ENCODE measurements at places on chromosomes 3 and 15. TPM values are rescaled to one million over a fixed set of nuclear protein-coding genes. Genes with fewer than 3 reads are reported as not detected.

DNA sequence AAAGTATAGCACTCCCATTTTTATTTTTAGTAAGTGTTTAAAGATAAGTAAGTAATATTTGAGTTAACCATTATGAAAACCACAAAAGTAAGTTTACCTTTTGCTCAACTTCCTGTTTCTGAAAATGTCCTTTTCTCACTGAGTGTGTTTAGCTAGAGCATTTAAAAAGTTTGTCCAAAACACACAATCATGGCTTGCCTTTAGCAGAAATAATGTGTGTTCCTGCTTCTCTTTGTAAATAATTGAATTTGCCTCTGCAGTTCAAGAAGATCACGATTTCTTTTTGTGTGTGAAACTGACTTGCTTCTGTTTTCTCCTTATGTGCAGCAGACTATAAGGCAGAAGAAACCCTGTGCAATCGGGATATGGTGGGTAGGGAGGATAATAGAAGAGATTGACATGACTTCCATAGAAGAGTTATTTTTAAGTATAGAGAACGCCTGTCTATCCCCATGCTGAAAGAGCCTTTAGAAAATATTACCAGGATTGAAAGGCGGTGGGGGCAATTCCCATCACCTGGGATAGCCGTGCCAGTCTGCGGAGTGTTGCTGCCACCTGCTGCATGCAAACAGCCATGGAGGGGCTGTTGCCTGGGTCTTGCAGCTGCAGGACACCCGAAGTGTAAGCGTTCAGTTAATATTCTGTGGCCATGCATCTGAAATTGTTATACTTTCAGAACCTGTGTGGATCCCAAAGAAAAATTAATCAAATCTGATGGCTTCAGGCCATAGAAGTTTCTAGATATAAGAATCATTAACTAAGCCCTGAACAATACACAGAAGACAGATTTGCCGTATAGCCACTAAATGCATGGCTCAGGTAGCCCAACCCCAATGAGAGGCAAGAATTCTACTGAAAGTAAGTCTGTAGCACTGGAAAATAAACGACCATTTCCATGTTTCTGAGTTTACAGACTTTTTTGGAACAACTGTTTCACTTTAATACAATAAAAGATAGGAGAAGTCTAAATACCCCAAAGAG is 2.4 kb upstream of the CD96 start:
- DNase-seq: peak; percentile 71
- no peaks in the 10 kb centered on the region for H3K27me3 ChIP-seq
- H3K4me3 ChIP-seq: no peak overlapping the region
- no peak overlapping the region for H3K27ac ChIP-seq
- no peaks in the 10 kb centered on the region for H3K4me1 ChIP-seq
- H3K36me3 ChIP-seq: no peaks in the 10 kb centered on the region

DNA sequence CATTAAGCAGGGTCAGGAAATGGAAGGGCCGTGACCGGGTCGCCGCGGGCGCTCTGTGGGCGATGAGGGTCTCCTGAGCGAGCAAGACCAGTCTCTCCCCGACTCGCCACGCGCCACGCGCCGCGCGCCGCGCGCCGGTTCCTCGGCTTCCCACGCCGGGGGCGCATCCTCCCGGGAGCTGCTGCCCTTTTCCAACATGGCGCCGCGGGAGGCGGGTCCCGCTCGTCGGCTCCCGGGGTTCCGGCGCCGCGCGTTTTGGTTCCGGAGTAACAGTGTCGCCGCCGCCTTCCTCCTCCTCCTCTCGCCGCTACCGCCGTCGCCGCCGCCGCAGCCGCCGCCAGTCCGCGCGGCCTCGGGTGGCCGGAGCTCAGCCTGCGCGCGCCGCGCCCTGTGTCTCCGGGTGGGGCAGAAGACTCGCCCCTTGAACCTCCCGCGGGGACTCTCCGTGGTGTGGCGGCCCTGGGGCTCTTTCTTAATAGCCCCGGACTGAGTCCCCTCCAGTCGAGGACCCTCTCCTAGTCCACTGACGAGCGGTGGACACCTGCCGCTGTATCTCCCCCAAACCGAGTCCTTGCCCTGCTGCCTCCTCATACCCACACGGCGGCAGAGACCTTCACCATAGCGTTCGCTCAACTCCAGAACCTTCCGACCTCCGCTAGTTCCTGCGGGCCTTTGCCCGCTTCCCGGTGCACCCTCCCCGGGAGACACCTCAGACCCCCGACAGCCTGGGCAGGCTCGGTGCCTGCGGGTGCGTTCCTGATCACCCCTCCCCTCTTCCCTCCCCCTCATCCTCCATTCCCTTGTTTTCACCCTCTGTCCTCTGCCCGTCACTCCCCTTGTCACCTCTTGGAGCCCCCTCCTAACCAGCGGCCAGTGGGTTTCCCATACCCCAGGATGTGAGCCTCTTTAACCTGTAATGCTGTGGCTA is at the start of gene MAP2K5:
Gene MAP2K5 (plus strand): TSS at position 284 of the 928 bp plus-strand sequence. CDS start 633 bp downstream, at position 917.
- peaks cover 15% of the 10 kb centered on the region for H3K4me1 ChIP-seq
- peak within 1 kb of the TSS; percentile 88 for H3K27ac ChIP-seq
- peak within 1 kb of the TSS; percentile 73 for H3K4me3 ChIP-seq
- H3K27me3 ChIP-seq: no peaks in the 10 kb centered on the region
- H3K36me3 ChIP-seq: peaks cover 13% of the 10 kb centered on the region

DNA sequence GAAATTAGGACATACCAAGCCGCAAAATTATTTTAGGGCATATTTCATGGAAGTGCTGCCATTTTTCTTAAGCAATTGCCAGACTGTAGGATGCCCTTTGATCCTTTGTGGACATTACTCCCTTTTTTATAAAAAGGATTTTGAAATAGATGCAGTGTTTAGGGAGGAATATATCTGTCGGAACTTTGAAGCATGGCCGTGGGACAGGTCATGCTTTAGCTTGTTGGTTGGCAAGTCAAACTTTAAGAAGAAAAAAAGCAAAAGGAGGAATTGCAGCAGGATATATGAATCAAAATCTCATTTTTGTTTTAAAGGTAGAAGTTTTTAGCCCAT is 122.1 kb downstream of the MCTP2 start:
- no peak overlapping the region for H3K27ac ChIP-seq
- no peak for DNase-seq
- no peaks in the 10 kb centered on the region for H3K27me3 ChIP-seq
- peaks cover 22% of the 10 kb centered on the region for H3K36me3 ChIP-seq

Gene LSAMP
- 20.7 TPM for total RNA-seq

DNA sequence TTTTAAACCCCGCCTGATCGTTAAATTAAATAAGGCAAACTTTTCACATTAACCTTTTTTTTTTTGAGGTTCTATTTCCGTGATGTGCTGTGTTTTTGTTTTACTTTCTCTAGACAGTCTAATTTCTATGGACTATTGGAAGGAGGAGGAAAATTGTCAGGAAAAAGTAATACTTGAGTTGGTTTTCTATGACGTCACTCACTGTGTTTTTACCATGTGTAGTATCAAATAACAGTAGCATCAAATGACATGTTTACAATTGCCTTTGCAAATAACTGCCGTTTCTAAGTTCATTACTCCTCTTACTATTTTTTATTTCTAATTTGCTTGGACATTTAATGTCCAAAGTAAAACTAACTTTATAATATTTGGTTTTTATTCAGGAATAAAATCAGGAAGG is 32.3 kb downstream of the MYO1E start:
- H3K36me3 ChIP-seq: no peaks in the 10 kb centered on the region
- H3K4me1 ChIP-seq: peaks cover 8% of the 10 kb centered on the region
- H3K27me3 ChIP-seq: no peaks in the 10 kb centered on the region
- DNase-seq: no peak
- H3K4me3 ChIP-seq: no peak overlapping the region

Gene POLQ
- total RNA-seq: 6.4 TPM

Gene LOXL1
- total RNA-seq: 6.2 TPM

DNA sequence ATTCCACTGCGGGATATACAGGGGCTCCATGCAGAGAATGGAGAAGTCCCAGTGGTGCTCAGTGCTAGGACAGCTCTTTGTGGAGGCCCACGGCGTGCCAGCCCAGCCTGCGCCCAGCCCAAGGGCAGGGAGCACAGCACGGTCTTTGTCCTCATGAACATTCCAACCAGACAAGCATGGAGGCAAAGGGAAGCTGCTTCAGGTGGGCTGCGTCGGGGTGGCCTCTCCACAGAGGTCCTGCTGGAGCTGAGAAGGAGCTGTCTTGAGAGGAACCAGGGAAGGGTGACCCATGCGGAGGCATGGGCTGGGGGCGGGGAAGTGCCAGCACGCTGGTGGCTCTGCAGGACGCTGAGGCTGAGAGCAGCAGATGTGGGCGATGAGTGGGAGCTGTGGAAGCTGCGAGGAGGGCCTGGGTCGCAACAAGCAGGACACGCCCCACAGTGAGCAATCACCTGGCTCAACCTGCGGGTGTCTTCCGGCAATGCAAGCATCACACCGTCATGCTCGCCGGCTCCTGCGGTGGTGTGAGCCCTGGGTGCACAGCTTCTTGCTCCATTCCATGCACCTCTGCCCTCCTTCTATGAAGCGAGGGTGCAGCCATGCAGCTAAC is 14.0 kb upstream of the KLF15 start:
- no peak overlapping the region for H3K27ac ChIP-seq
- H3K4me1 ChIP-seq: no peaks in the 10 kb centered on the region
- H3K27me3 ChIP-seq: no peaks in the 10 kb centered on the region
- no peak for DNase-seq
- no peak overlapping the region for H3K4me3 ChIP-seq

DNA sequence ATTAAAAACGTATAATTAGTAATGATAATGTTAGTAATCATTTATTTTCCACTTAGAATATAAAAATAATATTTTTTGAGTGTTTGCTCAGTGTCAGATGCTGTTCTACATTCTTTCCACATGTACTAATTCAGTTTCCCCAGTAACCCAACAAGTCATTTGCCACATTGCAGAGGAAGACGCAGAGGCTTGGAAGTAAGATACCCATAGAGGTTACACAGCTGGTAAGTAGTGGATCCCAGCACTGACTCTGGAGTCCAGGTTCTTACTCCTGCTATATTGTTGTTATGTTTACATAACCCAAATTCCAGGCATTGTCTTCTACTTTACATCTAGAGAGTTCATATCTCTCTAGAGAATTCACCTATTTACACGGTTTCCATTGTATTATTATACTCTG is 48.2 kb upstream of the MYO5C start:
- H3K27me3 ChIP-seq: no peaks in the 10 kb centered on the region
- H3K36me3 ChIP-seq: peaks cover 39% of the 10 kb centered on the region
- no peak overlapping the region for H3K4me3 ChIP-seq
- DNase-seq: no peak
- no peak overlapping the region for H3K27ac ChIP-seq

Gene IL16
- total RNA-seq: 21.0 TPM

DNA sequence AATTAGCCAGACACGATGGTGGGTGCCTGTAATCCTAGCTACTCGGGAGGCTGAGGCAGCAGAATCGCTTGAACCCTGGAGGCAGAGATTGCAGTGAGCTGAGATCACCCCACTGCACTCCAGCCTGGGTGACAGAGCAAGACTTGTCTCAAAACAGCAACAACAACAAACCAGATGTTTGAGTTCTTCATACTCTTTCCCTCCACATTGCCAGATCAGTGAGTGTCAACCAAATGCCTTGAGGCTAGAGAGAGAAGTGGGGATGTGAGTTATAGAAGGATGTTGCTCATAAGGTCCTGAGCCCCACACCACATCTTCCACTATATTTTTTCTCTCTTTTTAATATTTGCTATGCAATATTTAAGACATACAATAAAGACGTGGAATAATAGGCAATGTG is 19.8 kb downstream of the MAPKBP1 start:
- H3K4me3 ChIP-seq: no peak overlapping the region
- peaks cover 52% of the 10 kb centered on the region for H3K4me1 ChIP-seq
- no peaks in the 10 kb centered on the region for H3K27me3 ChIP-seq
- H3K27ac ChIP-seq: no peak overlapping the region
- no peak for DNase-seq

Gene NXPE3
- 10.1 TPM for total RNA-seq

DNA sequence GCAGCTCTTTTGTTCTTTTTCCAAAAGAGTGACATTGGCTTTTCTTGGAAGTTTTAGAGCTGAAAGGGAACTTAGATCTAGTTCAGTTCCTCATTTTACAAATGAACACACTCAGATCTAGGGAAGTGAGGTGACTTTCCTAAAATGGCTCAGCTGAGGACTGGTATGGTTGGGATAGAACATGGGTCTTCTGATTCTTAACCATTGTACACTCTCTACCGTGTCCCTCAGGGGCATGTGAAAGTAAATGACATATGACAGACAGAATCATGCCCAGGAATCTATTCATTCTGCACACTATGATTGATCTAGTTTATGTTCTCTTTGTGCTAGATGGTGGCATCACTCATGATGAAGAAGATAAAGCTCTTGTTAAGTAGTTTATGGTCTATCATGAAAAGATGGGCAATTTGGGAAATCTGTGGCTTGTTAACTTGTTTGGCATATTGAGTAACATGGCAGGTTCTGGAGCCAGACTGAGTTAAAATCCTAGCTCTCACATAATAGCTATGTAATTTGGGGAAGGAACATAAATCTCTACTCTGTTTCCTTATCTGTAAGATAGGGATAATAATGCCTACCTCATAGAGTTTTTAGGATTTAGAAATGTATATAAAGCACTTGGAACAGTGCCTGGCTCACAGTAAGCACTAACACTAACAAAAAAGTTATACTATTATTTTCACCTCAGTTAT is 30.9 kb downstream of the UBE2E1 start:
- DNase-seq: no peak
- H3K27ac ChIP-seq: no peak overlapping the region
- no peaks in the 10 kb centered on the region for H3K36me3 ChIP-seq
- H3K27me3 ChIP-seq: no peaks in the 10 kb centered on the region

Gene CILP
- 17.6 TPM for total RNA-seq

- H3K4me3 ChIP-seq: no peak overlapping the region
- H3K27me3 ChIP-seq: no peaks in the 10 kb centered on the region
- H3K36me3 ChIP-seq: no peaks in the 10 kb centered on the region
- DNase-seq: no peak
- no peak overlapping the region for H3K27ac ChIP-seq
Measured at GRCh38 chr15:87873516-87873915, 383.0 kb downstream of the NTRK3 start.

Gene CSPG5
- total RNA-seq: 0.73 TPM

- no peak overlapping the region for H3K27ac ChIP-seq
- H3K27me3 ChIP-seq: no peaks in the 10 kb centered on the region
- H3K4me3 ChIP-seq: no peak overlapping the region
- H3K36me3 ChIP-seq: no peaks in the 10 kb centered on the region
- H3K4me1 ChIP-seq: no peaks in the 10 kb centered on the region
Measured at GRCh38 chr3:23508464-23508863, 297.3 kb upstream of the UBE2E1 start.

- no peaks in the 10 kb centered on the region for H3K36me3 ChIP-seq
- no peaks in the 10 kb centered on the region for H3K27me3 ChIP-seq
- no peak for DNase-seq
- no peak overlapping the region for H3K27ac ChIP-seq
Measured at GRCh38 chr3:139123377-139124095, 78.8 kb upstream of the PRR23C start.

Gene GOLGA6L4
- total RNA-seq: not detected

Data from stomach (tissue), 19 donors.